ENCODE measurements at places on chromosomes 3 and 15.
A peak's percentile ranks its signal among the peaks of the same experiment; 100 is the strongest.

- no peak for DNase-seq
These were observed 55.9 kb downstream of the SGO1 start for GRCh38 chr3:20130106-20130505.

GRCh38 chr3:182078316-182078715 lies 366.6 kb downstream of the SOX2 start:
- no peak for DNase-seq

GRCh38 chr3:84893211-84893610 lies 65.6 kb upstream of the CADM2 start:
- DNase-seq: no peak

DNA sequence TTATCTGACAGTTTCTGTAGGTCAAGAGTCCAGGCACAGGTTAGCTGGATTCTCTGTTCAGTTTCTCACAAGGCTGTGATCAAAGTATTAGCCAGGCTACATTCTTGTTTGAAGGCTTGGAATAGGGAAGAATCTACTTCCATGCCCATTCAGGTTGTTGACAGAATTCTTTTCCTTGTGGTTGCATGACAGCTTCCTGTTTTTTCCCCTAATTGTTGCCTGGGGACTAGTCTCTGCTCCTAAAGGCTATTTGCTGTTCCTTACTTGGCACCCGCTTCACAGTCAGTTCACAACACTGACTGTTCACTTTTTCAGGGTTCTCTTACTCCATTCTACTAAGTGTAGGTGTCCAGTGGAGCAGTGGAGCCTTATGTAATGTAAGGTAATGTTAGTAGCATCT lies 115.4 kb upstream of the GBE1 start:
- DNase-seq: no peak

DNA sequence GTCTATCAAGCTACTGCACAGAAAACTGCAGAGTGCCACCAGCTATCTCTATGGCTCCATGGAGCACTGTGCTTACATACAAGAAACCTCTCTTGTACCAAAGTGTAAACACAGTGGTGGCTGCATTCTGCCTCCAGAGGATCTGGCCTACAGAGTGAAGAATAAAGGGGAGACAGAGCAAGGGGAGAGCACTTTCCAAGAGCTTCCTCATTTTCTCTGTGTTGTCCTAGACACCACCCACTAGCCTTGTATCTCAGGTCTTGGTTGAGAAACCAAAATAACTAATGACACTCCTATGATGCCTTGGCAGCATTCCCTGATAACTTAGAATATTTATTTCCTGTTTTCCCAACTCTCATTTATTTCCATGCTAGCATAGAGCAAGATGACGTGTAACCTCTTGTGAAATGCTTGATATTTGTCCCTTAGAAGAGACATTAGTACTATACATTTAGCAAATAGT lies 56.9 kb upstream of the PHLDB2 start:
- peak; percentile 98 for DNase-seq
